Stimulated activated CD8-positive, alpha-beta memory T cell treated with anti-CD3 and anti-CD28 coated beads, Interleukin-7, amount 100 ng/mL, for 1 hour (primary cell): ENCODE measurements at places on chromosomes 5 and 9.

- no peak for DNase-seq
These were observed 104.2 kb downstream of the MELK start for GRCh38 chr9:36676778-36677485.

DNA sequence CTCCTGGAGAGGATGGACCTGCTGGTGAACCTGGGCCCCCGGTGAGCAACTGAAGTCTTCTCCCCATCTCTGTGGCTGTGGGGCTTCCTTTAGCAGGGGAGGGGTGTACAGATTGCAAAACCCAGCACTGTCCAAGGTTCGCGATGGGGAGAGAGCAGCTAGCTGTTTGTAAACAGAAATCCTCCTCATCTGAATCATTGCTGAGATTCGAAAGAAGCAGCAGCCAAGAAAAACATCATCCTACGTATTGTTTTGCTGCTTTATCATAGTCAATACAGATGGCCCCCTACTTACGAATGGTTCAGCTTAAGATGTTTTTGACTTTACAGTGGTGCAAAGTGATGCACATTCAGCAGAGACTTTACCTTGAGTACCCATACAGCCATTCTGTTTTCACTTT, 80.0 kb upstream of the TGFBR1 start:
- DNase-seq: no peak

DNA sequence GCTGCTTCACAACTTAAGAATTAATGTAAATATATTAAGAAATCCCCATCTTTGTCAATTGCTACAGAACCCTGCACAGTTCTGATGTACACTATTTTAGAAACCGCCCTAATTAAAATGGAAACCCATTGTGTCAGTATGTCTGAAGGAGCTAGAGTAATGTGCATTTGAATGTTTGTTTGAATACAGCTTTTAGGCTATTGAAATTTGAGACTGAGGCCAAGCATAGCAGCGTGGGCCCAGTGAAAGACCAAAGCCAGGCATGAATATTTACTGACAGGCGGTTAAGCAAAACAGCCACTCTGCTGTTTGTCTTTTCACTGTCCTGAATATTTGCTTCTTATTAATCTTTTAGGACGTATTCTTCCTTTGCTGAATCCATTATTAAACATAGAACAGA, 252.3 kb downstream of the IZUMO3 start:
- no peak for DNase-seq

DNA sequence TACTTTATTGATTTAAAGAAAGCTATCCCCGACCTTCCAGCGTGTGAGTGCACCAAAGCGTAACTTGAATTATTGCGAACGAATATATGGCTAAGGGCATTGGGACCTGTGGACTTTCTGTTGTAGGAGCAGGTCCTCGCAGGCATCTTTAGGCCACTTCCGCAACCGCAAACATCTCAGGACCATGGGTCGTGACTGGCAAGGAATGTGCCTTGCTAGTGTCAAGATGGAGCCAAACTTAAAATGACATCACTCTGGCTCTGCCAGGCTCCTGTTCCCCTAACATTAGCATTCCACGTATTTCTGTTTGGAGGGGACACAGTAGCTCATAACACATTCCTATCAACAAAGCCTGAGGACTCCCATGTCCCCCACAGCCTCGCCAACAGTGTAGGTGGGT, 44.1 kb upstream of the OLFM1 start:
- no peak for DNase-seq

DNA sequence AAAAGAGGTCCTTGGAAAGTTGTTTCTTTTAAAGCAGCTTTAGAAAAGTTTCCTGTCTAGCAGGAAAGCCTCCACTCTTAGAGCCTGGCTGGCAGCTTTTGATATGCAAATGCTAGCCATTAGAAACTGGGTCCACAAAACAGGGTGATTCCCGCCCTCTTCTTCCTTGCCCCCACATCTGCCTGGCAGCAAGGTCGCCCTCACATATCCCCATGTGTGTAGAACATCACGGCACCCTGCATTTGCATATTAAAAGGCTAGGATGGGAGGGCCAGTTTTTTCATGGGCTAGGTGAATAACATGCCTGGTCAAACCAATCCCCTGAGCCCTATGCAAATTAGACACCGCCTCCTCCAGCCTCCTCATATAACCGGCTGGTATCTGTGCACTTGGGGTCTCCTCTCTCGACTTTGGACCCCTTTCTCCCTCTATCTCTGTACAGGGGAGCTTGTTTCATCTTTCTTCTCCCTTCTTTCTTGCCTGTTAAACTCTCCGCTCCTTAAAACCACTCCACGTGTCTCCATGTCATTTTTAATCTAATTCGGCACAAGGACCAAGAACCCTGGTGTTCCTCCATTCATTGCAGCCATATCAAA, 426.8 kb upstream of the CTNND2 start:
- no peak for DNase-seq

GRCh38 chr9:71518045-71518827, 250.1 kb downstream of the CEMIP2 start:
- no peak for DNase-seq

- DNase-seq: no peak
These were observed 33.3 kb downstream of the CD180 start for GRCh38 chr5:67163231-67163756.

GRCh38 chr5:158907856-158908255, 191.9 kb downstream of the EBF1 start:
- no peak for DNase-seq

DNA sequence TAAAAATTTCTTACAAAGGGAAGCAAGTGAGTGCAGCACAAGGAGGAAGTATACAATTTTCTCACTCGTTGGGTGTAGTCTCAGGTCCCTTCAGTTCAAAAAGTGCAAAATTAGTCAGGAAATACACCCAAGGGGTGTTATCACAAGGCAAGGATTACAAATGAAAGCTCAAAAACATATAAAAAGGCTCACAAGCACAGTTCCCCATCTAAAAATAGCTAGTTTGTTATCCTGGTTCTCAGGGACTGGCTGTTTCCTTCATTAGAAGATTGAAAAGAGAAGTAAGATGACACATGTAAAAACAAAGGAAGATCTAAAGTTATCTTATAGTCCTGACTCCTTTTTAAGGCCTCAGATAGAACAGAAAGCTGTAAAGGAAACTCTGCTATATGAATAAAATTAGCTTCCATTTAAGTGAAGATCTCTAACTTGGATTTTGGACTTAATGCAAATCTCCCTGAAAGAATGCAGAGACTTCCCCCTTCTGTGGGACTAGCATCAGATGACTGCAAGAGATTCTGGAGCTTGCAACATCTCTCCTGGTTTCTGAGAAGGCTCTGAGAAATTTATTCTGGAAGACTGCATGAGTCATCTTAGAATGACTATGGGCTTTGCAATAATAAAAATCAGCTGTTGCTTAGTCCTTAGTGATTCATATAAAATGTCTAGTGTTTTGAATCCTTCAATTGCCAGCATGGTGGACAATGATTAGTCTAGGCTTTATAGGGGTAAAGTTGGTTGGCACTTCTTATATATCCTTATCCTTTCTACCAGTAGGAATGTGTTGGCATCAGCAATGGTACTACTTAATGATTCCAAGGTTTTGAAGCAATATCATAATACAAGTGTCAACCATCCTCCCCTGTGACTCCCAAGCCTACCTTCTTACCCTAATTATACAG, 25.4 kb downstream of the DAB2 start:
- DNase-seq: no peak

GRCh38 chr5:133751421-133751820, 139.1 kb upstream of the FSTL4 start:
- DNase-seq: no peak

- DNase-seq: no peak
These were observed 72.4 kb upstream of the MPDZ start for GRCh38 chr9:13351778-13352386.

DNA sequence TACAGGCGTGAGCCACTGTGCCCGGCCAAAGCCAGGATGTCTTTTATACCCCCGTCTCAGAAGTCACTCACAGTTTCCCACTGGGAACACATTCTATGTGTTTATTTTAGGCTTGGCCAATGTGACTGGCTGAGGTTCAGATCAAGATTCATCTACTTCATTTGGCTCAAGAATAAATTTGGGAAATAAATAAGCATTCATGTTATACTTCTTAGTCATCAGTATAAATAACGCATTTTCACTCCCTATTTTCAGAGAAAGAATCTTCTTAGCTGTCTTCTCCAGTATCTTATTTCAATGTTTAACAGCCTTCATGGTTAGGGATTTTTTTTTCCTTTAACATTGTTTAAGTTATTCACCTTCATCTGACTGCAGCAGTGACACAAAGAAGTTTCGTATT, 11.8 kb downstream of the S100Z start:
- DNase-seq: no peak

- no peak for DNase-seq
These were observed 151.5 kb upstream of the ABCA1 start for GRCh38 chr9:105079457-105079856.
